ENCODE measurements at places on chromosomes 11 and 22.

DNA sequence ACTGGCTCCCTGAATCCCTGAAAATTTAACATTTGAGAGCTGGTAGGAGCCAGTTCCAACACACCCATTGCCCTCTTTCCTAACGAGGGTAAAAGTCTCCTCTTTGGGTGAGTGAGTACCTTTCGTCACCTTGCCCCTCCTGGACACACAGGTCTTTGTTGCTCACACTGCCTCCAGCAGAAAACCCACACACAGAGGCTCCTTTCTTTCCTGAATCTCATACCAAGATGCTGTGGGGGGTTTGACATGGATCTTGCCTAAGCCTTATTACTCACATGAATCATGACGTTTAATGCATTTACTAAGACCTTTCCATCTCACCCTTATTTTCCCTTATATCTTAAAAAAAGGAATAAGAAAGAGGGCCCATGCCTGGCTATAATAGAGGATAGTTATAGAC lies 53.0 kb downstream of the PARVA start:
- DNase-seq: no peak

- DNase-seq: no peak
Observed at GRCh38 chr11:2700415-2701211, 819 bp upstream of the KCNQ1OT1 start.

DNA sequence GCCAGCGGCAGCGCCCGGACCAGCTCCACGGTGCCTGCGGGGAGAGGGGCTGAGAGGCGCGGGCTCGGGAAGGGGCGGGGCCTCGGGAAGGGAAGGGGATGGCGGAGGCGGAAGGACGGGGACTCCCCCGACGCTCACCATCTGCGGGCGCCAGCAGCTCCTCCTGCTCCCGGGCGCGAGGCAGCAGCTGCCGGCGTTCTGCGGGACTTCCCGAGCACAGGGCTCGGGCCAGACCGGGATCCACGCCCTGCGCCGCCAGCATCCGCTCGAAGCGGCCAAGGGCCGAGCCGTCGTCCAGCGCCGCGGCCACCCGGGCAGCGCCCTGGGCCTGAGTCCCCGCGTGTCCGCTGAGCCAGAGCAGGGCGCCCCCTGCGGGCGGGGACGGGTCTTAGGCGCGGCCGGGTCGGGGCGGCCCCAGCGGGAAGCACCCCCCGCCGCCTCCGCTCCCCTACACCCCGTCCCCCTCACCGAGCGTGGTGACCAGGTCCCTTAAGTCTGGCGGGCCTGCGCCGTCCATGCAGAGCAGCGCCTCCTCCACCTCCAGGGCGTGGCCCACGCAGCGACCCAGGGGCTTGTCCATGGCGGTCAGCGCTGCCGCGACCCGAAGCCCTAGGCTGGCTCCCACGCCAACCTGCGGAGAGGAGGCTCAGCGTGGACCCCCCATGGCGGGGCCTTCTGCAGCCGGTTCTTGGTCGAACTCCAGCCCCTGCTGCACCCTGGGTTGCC lies 873 bp upstream of the SCO2 start:
- DNase-seq: peak; percentile 71

- DNase-seq: no peak
Observed at GRCh38 chr11:132174362-132175255, 804.2 kb downstream of the NTM start.

DNA sequence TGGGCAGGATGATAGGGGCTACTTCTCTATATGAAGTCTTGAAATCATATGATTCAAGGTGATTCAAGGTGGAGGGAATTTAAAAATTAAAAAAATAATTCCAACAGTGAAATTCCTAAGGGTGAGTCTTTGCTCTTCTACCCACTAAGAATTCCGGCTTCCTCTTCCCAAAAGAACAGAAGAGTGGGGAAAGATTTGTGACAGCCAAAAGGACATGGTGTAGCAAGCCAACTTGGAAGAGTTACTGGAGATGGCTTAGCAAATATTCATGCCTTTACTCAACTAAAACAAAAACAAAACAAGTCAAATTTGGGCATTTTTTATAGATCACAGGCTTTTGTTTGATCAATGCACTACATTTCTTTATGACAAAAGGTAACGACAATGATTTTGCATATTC lies 12.3 kb downstream of the ZBED5 start:
- DNase-seq: no peak

DNA sequence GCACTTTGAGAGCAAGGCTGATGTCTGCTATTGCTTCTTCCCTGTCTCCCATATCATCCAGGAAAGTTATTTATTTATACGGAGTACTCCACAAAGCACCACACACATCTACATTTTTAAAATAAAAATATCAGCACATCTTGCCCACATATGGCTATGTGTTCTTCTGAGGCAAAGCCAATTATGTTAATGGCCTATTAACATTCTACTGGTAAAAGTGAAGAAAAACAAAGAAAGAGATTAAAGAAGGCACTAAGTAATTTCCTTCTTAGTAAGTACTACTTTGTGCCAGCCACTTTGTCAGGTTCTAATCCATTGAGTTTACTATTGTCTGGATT lies 548.7 kb downstream of the OPCML start:
- no peak for DNase-seq

GRCh38 chr11:15551901-15552851 lies 437.5 kb downstream of the INSC start:
- no peak for DNase-seq

DNA sequence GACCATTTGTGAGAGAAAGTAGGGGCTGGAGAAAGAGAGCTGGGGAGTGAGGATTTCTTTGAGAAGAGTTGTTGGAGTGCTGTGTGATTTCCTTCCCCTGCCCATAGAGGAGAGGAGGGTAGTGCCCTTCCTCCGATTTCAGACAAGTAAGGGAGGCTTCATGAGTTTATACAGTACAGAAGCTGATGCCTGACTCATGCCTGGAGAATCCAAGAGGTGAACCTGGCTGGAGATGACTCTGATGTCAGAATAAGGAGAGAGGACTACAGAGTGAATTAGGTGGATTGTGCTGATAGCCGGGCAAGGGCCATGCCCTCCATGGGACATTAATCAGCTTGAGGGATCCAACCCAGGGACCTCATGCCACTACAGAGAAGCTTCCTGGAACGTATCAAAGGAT lies 91.6 kb downstream of the FAR1 start:
- no peak for DNase-seq

DNA sequence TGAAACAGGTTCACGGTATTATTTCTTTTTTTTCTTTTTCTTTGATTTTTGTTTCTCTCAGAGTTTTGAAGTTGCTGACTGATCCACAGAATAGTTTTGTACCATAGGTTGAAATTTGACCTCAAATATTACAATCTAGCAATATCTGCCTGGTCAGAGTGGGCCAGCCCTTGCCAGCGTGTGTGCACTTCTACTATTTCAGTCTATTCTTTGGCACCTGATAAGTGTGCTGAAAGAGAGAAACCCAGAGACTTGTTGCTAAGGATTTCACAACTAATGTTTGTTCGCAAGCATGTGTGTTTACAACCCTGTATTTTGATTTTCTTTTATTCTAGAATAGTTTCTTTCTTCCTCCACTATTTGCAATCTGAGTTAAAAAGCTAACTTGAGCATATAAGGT lies 1125.2 kb upstream of the CNTN5 start:
- no peak for DNase-seq

GRCh38 chr22:29477723-29478318 lies 2.2 kb upstream of the NEFH start:
- DNase-seq: no peak

DNA sequence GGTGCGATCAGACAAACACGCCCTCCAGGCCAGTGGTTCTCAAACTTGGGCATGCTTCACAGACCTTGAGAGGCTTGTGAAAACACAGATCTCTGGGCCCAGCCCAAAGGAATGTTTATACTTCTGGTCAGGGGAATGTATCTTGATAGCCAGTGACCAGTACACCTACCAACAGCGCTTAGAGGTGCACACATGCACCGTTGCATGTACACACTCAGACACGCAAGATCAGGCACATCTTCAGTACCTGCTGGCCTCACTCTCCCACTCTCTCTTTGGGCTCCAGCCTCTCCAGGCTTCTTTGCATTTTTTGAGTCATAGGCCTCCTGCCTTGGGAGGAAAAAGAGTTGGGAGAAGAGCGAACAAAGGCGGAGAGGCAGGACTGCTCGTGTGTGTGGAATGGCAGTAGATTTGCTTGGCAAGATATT lies 11.7 kb upstream of the FXYD6 start:
- no peak for DNase-seq

GRCh38 chr22:42938976-42939375 lies 76.0 kb downstream of the PACSIN2 start:
- DNase-seq: no peak

DNA sequence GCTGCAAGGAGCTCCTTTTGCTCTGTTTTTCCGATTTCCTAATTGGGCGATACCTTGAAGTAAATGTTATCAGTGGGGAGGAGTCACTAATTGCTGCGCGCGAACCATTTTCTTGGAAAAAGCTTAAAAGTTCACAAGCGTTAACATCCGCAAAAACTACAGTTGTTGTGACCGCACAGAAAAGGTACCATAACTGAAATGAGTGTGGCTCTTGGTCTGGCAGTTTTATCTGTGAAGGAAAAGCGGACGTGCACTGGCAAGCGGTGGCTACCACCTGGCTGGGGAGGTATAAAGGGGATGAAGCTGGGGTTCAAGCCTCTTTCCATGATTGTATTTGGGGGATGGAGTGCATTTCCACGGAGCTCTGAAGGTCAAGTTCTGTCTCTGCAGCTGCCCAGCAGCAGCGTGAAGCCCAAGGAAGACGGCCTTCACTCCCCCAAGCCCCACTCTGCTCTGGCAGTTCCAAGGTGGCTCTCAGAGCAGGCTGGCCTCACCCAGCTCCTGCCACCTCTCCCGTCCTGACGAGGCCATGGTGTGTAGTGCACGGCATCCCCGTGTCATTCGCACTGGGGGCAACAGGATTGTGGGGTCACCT lies 27.5 kb downstream of the MOV10L1 start:
- DNase-seq: no peak

GRCh38 chr22:20632082-20632481 lies 124.7 kb downstream of the MED15 start:
- no peak for DNase-seq

DNA sequence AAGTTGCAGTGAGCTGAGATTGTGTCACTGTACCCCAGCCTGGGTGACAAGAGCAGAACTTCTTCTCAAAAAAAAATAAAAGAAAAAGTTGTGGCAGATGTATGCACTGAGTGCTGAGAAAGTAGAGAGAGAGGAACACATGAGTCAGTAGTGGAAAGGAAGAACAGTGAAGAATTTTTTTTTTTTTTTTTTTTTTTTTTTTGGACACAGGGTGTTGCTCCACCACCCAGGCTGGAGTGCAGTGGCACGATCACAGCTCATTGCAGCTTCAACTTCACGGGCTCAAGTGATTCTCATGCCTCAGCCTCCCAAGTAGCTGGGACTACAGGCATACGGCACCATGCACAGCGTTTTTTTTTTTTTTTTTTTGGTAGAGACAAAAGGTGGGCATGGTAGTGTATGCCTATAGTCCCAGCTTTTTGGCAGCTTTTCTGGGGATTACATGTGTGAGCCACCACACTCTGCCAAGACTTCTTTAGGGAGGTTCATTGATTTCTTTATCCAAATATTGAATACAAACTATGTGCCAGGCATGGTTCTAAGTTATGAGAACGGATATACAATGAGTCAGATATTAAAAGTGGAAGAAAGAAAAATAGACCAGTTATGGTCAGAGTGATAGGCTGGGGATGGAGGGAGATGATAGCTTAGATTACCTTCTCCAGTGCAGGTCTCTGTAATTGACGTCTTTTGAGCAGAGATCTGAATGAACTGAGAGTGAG lies 62.0 kb downstream of the YAP1 start:
- DNase-seq: no peak

DNA sequence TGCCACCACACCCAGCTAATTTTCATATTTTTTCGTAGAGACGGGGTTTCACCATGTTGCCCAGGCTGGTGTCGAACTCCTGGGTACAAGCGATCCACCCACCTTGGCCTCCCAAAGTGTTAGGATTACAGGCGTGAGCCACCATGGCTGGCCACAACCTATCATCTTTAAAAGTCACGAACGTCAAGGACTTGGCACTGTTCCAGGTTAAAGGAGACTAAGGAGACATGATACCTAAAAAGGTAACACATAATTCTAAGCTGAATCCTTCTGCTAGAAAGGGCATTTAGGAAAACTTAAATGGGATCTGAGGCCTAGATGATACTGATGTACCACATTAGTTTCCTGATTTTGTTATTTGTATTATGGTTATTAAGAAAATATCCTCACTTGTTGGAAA lies 43.3 kb upstream of the SYT9 start:
- DNase-seq: no peak

DNA sequence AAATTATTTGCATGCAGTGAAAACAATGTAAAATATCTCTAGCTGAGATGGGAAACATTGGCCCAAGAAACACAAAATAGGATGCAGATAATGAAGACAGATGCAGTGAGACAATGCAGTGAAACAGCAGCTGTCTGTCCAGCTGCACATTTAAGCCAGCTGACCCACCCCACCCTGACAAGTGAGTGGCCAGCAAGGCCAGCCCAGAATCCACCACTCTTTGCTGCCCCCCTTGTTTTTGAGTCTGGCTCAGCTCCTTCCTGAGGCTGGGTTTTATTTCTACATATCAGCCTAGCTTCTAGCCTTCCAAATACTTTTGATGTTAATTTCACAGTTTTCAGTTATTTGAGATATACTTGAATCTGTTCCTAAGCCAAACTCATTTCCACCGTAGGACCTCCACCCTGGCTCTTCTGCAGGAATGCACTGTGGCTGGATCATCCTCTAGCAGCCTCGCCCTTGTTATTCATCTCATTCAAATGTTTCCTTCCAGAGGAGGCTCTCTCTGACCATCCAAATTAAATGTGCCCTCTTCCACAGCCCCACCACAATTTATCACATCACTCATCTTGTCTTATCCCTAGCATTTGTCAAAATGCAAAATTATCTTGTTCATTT lies 154.1 kb upstream of the POU2AF2 start:
- DNase-seq: no peak

GRCh38 chr11:2375964-2376551 lies 1.1 kb upstream of the CD81 start:
- DNase-seq: no peak

GRCh38 chr11:96272529-96273222 lies 70.3 kb downstream of the MAML2 start:
- DNase-seq: no peak

DNA sequence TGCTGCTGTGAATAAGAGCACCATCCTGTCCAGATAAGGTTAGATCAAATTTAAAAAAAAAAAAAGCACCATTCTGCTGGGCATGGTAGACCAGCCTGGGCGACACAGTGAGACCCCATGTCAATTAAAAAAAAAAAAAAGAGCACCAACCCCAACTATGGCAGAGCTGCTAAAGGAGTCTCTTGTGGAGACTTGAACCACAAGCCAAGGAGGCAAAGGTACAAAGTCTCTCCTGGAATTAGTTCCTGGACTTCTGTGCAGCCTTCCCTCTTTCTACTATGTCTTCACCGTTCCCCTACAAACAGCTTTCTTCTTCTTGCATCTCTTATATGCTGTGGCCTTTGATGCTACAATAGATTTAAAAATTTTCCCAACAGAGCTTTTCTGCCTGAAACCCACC lies 1.3 kb downstream of the PIK3C2A start:
- DNase-seq: no peak

GRCh38 chr22:29964776-29965175 lies 81.8 kb downstream of the MTMR3 start:
- DNase-seq: no peak

- DNase-seq: no peak
Observed at GRCh38 chr11:44244639-44245310, 65.2 kb downstream of the ALX4 start.

GRCh38 chr11:2883979-2884815 lies 1.4 kb downstream of the CDKN1C start:
- no peak for DNase-seq
